Ascending aorta (tissue), 2 donors: ENCODE measurements at places on chromosomes 3 and 15.

DNA sequence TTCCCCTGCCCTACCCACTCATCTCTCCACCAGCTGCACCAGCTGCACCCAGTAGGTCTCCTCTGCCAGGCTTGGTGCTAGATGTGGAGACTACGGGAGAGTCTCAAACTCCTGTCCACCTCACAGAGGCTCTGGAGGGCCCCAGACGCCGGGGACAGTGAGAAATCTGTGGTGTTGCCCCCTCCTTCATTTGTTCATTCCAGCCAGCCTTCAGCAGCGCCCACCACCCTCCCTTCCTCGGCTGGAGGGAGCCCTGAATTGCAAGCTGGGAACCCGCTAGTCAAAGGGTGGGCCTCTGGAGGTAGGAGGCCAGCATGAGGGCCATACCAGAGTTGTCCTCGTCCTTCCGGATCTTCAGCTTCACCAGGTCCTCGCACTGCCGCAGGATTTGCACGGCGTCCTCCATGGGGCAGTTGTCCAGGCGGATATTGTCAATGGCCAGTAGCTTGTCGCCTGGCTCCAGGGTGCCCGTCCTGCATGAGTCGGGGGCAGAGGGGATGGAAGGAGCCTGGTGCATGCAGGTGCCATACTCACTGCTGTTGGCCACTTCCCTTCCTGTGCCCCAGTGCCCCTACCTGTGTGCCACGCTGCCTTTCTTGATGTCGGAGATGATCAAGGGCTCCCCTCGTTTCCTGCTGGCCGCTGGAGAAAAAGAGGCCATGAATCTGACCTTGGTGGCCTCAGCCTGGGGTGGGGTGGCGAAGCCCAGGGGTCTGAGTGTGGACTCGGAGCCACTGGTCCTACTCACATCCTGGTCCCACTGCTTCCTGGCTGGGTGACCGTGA is 29.1 kb downstream of the GRIP2 start:
- H3K27me3 ChIP-seq: no peaks in the 10 kb centered on the region
- no peak overlapping the region for H3K4me3 ChIP-seq
- no peak overlapping the region for H3K27ac ChIP-seq
- no peaks in the 10 kb centered on the region for H3K4me1 ChIP-seq

- H3K4me1 ChIP-seq: peaks cover 11% of the 10 kb centered on the region
- no peaks in the 10 kb centered on the region for H3K36me3 ChIP-seq
- H3K27ac ChIP-seq: no peak overlapping the region
- DNase-seq: no peak
Measured at GRCh38 chr3:106130384-106131198, 261.8 kb upstream of the CBLB start.

- no peaks in the 10 kb centered on the region for H3K36me3 ChIP-seq
- H3K27me3 ChIP-seq: no peaks in the 10 kb centered on the region
- no peak overlapping the region for H3K27ac ChIP-seq
- no peak for DNase-seq
Measured at GRCh38 chr3:167773584-167773983, 38.1 kb downstream of the SERPINI1 start.

DNA sequence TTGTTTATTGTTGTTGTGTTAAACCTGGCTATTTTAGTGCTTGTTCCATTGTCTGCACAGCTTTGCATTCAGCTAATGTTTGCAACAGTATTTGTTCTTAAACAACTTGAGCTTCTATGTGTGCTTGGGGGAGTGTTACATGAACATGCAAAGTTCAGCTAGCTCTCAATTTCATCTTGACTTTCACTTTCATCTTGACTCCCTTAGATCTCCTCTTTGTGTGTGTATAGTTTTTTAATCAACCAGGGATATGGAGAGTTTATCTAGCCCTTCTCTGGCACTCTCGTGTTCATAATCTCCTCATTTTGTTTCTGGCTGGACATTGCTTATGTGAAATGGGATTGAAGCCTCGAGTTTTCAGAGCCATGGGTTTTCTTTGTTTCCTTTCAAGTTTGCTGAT is 212.4 kb upstream of the ZBTB20 start:
- no peak overlapping the region for H3K4me3 ChIP-seq
- no peaks in the 10 kb centered on the region for H3K27me3 ChIP-seq
- H3K27ac ChIP-seq: no peak overlapping the region
- no peak for DNase-seq

DNA sequence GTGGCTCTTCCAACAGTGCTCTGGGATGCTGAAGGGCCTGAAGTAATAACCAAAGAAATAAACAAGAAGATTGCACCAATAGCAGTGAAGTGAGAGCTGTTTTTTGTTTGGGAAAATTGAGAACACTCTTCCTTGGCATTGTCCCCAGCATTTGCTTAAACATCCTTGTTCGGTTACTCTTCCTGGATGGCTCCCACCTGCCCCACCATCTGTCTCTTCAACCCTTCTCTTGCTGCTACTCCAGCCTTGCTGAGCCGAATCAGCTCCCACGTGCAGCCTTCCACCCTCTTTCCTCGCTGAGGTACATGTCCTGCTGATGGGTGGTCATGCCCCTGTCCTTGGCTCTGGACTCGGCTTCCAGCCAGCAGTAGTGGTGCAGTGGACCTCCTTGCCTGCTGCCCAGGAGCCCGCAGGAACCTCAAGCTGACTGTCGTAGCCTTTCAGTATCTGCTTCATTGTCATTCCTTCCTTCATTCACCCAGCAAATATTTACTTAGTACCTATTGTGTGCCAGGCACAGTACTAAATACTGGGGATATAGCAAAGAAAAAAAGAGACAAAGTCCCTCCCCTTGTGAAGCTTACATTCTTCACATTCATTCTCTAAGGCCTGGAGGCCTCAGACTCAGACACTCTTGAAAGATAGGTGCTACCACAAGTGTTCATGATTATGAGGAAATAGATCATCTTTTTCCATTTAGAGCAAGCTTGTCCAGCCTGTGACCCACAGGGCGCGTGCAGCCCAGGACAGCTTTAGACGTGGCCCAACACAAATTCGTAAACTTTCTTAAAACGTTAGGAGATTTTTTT is 17.1 kb upstream of the VILL start:
- H3K36me3 ChIP-seq: peaks cover 51% of the 10 kb centered on the region
- H3K4me3 ChIP-seq: no peak overlapping the region
- DNase-seq: no peak
- no peaks in the 10 kb centered on the region for H3K4me1 ChIP-seq

DNA sequence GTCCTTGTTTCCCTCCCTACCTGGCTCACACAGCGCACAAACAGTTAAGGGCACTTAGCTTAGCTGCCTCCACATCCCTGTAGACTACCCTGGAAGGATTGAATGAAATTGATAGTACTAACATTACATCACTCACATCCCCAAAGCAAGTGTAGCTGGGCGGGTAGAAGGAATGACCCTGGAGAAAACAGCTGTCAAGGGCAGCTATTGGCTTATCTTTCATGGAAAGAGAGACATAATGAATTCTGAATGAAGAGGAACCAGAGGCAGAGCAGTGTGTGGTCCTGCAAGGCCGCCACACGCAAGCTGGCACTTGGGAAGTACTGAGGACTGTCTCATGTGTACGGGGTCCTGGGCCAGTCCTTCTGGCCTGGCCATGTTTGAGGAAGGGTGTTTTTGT is 369.6 kb upstream of the RGMA start:
- H3K4me1 ChIP-seq: no peaks in the 10 kb centered on the region
- H3K36me3 ChIP-seq: no peaks in the 10 kb centered on the region
- DNase-seq: no peak
- H3K27ac ChIP-seq: no peak overlapping the region
- no peaks in the 10 kb centered on the region for H3K27me3 ChIP-seq
- H3K4me3 ChIP-seq: no peak overlapping the region

GRCh38 chr3:176584413-176585176 is 612.7 kb downstream of the TBL1XR1 start:
- H3K27ac ChIP-seq: no peak overlapping the region
- H3K27me3 ChIP-seq: no peaks in the 10 kb centered on the region
- no peak for DNase-seq
- no peaks in the 10 kb centered on the region for H3K4me1 ChIP-seq

- H3K27me3 ChIP-seq: no peaks in the 10 kb centered on the region
- DNase-seq: no peak
- no peak overlapping the region for H3K27ac ChIP-seq
- no peak overlapping the region for H3K4me3 ChIP-seq
Measured at GRCh38 chr3:165797551-165797950, 39.7 kb downstream of the BCHE start.

GRCh38 chr3:71288269-71288930 is 295.1 kb downstream of the FOXP1 start:
- no peak overlapping the region for H3K4me3 ChIP-seq
- no peaks in the 10 kb centered on the region for H3K4me1 ChIP-seq
- no peaks in the 10 kb centered on the region for H3K36me3 ChIP-seq
- no peak for DNase-seq

DNA sequence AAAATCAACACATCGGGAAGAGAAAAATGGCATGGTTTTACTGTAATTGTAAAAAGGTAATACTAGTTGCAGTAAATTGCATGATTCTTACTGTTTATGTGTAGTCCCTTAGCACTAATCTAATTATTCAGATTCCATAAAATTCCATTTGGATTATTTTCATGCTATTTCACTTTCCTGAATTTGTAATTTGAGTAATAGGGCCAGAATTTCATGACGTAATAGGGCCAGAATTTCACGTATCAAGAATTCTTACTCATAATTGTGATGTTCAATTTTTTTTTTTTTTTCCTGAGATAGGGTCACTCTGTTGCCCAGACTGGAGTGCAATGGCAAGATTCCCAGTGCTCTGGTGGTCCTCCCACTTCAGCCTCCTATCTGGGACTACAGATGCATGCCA is 2.9 kb upstream of the U2SURP start:
- H3K27ac ChIP-seq: no peak overlapping the region
- H3K4me3 ChIP-seq: no peak overlapping the region
- peaks cover 4% of the 10 kb centered on the region for H3K4me1 ChIP-seq
- DNase-seq: no peak
- H3K36me3 ChIP-seq: no peaks in the 10 kb centered on the region
- no peaks in the 10 kb centered on the region for H3K27me3 ChIP-seq

DNA sequence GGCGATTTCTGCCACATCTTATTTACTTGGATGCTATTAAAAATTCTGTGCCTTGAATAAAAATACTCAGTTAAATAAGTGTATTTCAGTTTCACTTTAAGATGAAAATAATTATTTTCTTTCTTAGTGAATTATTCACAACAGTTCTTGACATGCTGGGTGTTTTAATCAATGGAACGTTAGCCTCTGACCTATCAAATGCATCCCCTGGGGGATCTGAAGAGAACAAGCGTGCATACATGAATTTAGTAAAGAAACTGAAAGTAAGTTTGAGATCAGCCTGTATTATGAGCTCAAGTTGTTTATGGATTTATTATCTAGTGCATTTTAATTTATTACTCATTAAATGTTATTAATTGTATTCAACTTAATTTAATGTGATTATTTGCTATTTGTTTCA is 597 bp downstream of the P2RY12 start:
- no peak for DNase-seq
- H3K36me3 ChIP-seq: no peaks in the 10 kb centered on the region
- H3K27ac ChIP-seq: no peak overlapping the region
- H3K4me3 ChIP-seq: peak overlapping the region; percentile 32
- H3K4me1 ChIP-seq: no peaks in the 10 kb centered on the region

DNA sequence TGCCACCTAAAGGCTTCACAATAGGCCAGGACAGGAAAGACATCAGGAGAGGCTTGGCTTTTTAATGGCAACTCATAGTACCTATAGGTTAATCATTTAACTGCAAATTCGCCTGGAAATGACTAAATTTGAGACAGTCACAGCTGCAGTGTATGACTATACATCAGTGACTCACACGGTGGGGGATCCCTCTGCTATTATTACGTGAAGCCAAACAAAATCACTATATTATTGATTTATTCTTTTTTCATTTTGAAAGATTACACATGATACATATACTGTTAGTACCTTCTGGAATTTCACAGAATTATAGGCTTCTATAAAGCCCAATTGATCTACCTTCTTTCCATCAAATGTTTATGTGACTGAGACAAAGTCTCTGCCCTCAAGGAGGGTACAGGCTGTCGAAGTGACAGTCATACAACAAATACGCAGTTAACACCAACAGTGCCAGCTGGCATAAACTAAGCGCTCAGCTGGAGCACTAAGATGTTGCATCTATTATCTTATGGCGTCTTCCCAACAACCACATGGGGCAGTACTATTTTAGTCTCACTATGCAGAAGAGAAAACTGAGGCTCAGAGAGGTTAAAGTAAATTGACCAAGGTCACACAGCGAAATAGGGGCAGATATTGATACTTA is 82.0 kb upstream of the LMOD3 start:
- no peak overlapping the region for H3K4me3 ChIP-seq
- DNase-seq: no peak
- H3K27me3 ChIP-seq: no peaks in the 10 kb centered on the region
- H3K4me1 ChIP-seq: no peaks in the 10 kb centered on the region
- H3K27ac ChIP-seq: no peak overlapping the region

GRCh38 chr3:141278196-141279076 is 46.8 kb downstream of the PXYLP1 start:
- H3K4me1 ChIP-seq: peaks cover 12% of the 10 kb centered on the region
- peak overlapping the region; percentile 83 for H3K27ac ChIP-seq
- no peaks in the 10 kb centered on the region for H3K27me3 ChIP-seq
- DNase-seq: peak; percentile 60
- H3K36me3 ChIP-seq: no peaks in the 10 kb centered on the region

DNA sequence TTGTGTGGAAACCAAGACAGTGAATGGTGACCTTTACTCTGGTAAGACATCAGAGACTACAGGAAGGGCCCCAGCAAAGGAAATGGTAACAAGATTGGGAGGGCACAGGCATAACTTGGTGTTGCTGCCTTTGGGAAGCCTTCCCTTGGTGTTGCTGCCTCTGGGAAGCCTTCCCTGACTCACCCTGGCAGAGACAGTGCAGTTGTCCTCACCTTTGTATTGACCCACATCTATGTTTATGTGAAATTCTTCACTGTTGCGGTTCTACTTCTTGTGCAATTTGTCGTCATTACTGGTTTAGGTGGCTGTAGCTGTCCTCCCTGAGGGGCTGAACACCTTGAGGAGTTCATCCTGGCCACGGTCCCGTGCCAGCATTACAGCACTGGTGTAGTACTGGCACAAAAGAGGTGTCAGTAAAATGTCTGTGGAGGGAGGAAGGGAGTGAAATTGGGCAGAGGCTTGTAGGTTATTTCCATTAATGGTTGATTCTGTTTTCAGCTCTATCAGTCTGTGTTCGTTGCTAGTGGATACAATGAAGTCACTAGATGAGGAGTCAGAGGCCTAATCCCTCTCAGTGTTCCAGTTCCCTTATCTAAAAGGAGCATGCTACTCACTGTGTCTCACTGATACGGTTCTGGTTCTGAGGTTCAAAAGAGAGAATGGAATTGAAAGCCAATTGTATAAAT is 21.6 kb downstream of the IFT122 start:
- H3K4me1 ChIP-seq: no peaks in the 10 kb centered on the region
- H3K36me3 ChIP-seq: peaks cover 47% of the 10 kb centered on the region
- H3K27me3 ChIP-seq: no peaks in the 10 kb centered on the region
- no peak overlapping the region for H3K27ac ChIP-seq
- DNase-seq: no peak

- no peak overlapping the region for H3K4me3 ChIP-seq
- H3K4me1 ChIP-seq: no peaks in the 10 kb centered on the region
- H3K27ac ChIP-seq: no peak overlapping the region
- H3K27me3 ChIP-seq: no peaks in the 10 kb centered on the region
- no peak for DNase-seq
Measured at GRCh38 chr15:60223176-60223575, 174.6 kb downstream of the ANXA2 start.

DNA sequence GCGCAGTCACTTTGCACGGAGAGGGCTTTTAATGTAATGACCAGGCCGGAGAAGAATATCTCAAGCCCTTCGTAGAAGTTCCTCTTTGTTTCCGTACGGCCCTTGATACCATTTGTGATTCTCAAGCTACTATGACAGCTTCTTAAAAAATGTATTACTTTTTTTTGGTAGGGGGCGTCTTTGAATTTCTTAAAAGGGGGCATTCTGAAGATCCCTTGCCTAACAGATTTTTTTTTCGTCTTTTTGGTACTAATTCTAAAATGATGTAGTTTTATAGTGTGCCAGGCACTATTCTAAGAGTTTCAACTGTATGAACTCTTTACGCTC is 614.0 kb downstream of the MCTP2 start:
- peak overlapping the region; percentile 69 for H3K4me3 ChIP-seq
- H3K36me3 ChIP-seq: no peaks in the 10 kb centered on the region
- H3K27ac ChIP-seq: peak overlapping the region; percentile 92
